ENCODE measurements at places on chromosomes 4 and X. TPM values are rescaled to one million over a fixed set of nuclear protein-coding genes. Genes with fewer than 3 reads are reported as not detected.

DNA sequence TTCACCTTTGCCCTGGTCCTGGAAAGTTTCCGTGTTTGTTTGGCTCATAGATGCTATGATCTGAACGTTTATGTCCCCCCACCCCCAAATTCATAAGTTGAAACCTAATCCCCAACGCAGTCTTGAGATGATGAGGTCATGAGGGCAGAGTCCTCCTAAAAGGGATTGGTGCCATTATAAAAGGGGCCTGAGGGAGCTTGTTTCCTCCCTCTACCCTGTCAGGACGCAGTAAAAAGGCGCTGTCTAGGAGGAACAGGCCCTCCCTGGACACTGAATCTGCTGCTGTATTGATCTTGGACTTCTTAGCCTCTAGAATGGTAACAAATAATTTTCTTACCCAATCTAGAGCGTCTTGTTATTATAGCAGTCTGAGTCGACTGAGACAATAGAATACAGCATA is 2190.6 kb upstream of the TENM3 start:
- no peak overlapping the region for H3K4me3 ChIP-seq
- DNase-seq, result no peak
- H3K36me3 ChIP-seq, result no peaks in the 10 kb centered on the region
- no peak overlapping the region for H3K27ac ChIP-seq

DNA sequence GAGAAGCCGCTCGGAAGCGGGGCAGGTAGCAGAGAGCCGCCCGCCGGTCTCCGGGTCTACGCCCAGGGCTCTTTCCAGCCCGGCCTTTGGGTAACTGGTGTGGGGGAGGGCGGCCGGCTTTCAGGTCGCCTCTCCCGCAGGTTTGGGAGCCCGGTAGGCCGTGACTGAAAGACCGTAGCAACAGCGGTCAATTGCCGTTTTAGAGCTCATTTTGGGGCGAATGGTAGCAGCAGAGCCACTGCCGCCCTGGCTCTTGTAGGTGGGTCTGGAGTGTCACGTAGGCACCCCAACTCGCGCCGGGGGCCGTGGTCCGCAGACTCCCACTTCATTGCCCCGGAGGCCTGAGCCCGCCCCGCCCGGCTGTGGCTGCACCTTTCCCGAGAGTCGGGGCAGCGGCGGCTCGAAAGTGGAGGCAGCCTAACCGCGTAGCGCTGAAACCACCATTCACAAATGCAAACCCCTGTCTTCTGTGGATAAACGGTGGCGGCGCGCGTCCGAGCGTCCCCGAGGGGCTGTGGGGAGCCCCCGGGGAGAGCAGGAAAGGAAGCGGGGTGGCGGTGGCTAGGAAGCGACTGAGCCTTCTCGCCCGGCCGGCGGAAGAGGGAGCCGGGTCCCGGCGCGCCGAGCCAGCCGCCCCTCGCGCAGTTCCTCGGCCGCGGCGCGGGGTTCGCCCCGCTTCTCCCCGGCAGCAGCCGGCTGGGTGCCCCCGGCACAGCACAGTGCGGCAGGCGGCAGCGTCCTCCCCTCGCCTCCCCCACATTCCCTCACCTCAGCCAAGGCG is 2185.1 kb upstream of the TENM3 start:
- no peaks in the 10 kb centered on the region for H3K27me3 ChIP-seq
- no peak overlapping the region for H3K27ac ChIP-seq
- H3K4me3 ChIP-seq, result peak overlapping the region; percentile 18

DNA sequence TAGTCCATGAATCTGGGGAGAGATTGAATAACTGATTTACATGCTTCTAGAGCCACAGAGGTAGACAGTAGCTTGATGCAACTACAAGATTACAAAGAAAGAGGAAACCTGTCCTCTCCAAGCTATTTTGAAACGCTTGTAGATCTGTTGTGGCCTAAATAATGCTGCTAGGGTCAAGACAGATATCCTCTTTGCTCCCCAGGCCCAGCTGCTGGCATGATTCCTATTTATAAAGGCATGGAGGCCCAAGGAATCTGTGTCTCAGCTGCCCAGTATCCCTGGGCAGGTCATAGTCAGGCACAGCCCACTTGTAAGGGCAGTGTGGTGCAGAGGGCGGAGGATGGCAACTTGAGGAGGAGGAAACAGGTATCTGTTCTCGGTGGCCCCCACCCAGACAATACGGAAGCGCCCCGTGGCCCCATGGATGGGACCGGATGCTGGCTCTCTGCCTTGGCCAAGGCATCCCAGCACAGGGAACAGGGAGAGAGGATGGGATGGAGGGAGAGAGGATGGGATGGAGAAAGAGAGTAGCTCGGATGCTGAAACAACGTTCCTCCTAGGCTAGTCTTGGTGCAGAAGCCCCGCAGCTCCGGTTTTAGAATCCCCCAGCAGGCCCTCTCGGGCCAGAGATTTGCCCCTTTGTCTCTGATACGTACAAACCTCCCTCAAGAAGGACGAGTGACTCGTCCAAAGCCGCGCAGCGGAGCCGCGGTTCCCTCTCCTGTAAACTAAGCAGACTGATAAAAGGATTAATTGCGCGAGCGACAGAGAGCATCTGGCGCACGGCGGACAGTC is 767 bp upstream of the SMIM20 start:
- H3K36me3 ChIP-seq, result peaks cover 6% of the 10 kb centered on the region
- no peak for DNase-seq
- H3K27ac ChIP-seq, result peak overlapping the region; percentile 65
- no peaks in the 10 kb centered on the region for H3K27me3 ChIP-seq
- no peaks in the 10 kb centered on the region for H3K4me1 ChIP-seq

DNA sequence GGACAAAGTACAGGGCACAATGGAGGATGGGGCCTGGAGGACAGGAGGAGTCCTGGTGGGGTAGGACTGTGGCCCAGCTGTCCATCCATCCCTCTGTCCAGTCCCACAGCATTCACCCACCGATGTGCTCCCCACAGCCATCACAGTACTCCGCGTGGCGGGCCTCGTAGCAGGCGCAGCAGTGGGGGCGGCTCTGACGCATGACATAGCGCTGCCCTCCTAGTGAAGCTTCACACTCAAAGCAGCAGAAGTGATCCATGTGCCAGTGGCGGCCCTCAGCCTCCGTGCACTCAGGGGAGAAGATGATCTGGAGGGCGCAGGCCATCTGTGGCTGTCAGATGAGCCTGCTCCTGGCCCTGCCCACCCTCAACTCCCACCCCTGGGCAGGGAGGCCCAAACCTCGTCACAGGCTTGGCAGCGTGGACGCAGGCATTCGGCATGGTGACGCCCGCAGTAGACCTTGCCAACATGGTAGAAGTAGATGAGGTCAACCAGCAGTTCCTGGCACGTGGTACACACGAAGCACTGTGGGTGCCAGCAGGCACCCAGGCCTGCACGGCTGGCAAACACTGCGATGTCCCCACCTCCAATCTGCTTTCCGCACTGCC is 6.3 kb downstream of the PLP2 start:
- no peak for DNase-seq
- peaks cover 4% of the 10 kb centered on the region for H3K36me3 ChIP-seq
- H3K27ac ChIP-seq, result no peak overlapping the region
- H3K4me3 ChIP-seq, result no peak overlapping the region

GRCh38 chr4:25654031-25654970 is 1.4 kb upstream of the SLC34A2 start:
- no peaks in the 10 kb centered on the region for H3K4me1 ChIP-seq
- H3K27ac ChIP-seq, result no peak overlapping the region
- H3K36me3 ChIP-seq, result no peaks in the 10 kb centered on the region
- peaks cover 5% of the 10 kb centered on the region for H3K27me3 ChIP-seq

DNA sequence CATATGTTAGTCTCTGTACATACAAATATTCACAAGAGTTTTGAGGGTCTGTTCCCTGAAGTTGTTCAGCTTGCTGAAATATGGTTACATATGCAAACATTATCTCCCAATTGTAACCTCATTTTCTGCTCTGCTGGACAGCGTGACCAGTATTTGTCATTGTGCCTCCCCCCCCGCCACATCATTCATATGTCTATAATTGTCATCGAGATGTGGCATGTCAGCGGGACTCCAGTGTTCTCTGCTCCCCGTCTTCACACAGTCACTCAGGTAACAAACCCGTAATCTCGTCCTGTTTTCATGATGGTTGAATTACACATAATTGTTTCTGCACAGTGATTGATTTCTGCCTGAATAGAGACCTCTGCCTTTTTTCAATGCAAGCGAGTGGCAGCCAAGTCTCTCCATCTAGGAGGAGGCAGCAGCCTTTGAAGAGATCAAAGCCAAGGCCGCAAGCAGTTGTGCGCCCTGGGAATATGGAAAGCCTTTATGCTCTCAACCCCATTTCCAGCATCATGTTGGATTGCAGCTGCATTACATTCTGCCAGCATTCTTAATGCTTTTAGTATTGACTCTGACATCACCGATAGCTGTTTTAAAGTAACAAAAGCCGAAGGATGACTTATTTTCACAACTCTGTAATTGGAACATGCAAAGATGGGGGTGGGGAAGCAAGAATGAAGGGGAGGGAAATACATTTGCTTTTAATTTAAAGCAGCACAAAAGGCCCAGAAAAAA is 27.4 kb downstream of the LEF1 start:
- H3K27ac ChIP-seq, result no peak overlapping the region
- DNase-seq, result no peak
- H3K27me3 ChIP-seq, result peaks cover 2% of the 10 kb centered on the region
- no peak overlapping the region for H3K4me3 ChIP-seq

DNA sequence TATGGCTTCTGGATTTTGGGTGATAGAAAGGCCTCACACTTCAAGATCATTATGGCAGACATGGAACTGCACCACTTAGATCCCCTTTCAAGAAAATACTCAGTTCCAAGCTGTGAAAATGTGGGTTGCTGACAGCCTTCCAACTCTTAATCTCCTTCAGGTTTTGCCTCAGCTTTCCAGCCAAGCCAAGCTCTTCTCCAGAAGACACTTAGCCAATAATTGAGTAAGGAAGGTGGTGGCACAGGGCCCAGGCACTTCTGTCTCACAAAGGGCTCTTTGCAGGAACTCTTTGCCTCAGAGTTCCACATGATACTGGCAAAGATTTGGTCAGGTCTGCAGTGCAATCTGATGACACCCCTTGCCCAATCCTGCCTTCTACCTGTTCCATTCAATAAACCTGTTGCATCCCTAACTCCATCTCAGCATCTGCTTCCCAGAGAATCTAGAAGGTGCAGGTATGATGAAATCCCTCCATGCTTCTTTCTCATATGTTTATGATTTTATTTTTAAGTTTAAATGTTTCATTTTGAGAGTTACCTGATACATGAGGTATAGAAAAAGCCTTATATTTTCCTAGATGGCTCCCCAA is 30.6 kb downstream of the ANXA5 start:
- H3K4me3 ChIP-seq, result no peak overlapping the region
- peaks cover 34% of the 10 kb centered on the region for H3K36me3 ChIP-seq
- no peaks in the 10 kb centered on the region for H3K4me1 ChIP-seq
- no peaks in the 10 kb centered on the region for H3K27me3 ChIP-seq
- H3K27ac ChIP-seq, result no peak overlapping the region

GRCh38 chr4:184019076-184019475 is 114.0 kb downstream of the STOX2 start:
- H3K27ac ChIP-seq, result no peak overlapping the region
- no peaks in the 10 kb centered on the region for H3K27me3 ChIP-seq
- H3K4me1 ChIP-seq, result no peaks in the 10 kb centered on the region
- no peak overlapping the region for H3K4me3 ChIP-seq
- no peak for DNase-seq

DNA sequence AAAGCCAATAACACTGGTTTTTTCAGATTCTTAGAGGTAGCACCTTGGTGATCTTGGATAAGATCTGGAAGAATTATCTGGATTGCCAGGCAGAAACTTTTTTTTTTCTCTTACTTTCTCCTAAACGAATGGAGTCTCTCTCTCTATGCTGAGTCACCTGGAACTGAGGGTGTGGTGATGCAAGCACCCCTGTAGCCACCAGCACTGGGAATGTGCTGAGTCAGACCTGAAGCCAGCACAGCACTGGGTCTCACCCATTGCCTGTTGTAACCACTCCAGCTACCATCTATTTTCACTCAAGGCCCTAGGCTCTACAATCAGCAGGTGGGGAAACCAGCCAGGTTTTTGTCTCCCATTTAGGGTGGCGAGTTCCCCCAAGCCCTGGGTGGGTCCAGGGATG is 923.8 kb downstream of the RAPGEF2 start:
- no peak for DNase-seq
- H3K4me1 ChIP-seq, result no peaks in the 10 kb centered on the region
- H3K4me3 ChIP-seq, result no peak overlapping the region
- no peaks in the 10 kb centered on the region for H3K36me3 ChIP-seq

DNA sequence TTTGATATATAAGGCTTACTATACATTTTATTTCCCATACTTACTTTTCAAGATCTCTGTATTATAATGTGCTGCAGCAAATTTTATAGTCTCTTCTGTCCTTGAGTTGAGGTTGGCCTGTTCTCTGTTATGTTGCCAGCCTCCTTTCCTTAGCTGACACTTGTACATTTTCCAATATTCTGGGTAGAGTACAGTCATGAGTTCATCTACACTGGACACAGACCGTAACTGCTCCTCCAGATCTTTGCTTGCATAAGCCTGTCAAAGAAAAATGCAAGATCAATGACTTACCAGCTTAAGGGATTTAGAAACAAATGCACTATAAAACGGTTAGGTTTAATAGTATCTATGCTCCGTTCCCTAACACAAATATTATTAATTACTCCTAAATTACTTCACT is 63.2 kb downstream of the VEGFC start:
- no peak for DNase-seq
- H3K27ac ChIP-seq, result no peak overlapping the region
- H3K27me3 ChIP-seq, result no peaks in the 10 kb centered on the region
- no peaks in the 10 kb centered on the region for H3K36me3 ChIP-seq

DNA sequence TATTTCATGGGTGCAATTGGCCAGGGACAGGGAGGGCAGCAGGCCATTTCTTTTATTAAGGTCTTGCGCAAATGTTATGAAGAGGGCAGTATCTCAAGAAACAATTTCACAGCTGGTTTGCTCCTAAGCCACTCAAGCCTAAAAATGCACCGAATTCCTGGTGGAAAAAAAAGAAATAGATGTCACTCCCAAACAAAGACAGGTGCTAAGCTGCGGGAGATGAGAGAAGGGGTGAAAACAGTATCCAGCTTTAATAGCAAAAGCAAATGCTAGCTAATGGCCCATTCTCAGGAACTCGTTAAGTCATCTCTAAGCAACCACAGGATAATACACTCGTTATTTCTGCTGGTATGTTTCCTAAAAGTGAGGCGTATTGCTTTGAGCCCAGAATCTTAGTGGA is 116.4 kb downstream of the ARX start:
- H3K4me1 ChIP-seq, result no peaks in the 10 kb centered on the region
- H3K4me3 ChIP-seq, result no peak overlapping the region
- no peak overlapping the region for H3K27ac ChIP-seq
- no peaks in the 10 kb centered on the region for H3K27me3 ChIP-seq
- DNase-seq, result no peak
- no peaks in the 10 kb centered on the region for H3K36me3 ChIP-seq

Gene REPS2
- 4.5 TPM for total RNA-seq

Gene AR
- total RNA-seq, result 0.05 TPM

Gene TNIP3
- not detected for total RNA-seq

Gene ZCCHC12
- total RNA-seq, result 0.10 TPM

Gene ARSJ
- 43.9 TPM for total RNA-seq

Gene ARMCX1
- 4.7 TPM for total RNA-seq
